ENCODE measurements at places on chromosomes 2 and 18.

- no peak for DNase-seq
These were observed 253.4 kb downstream of the CYP26B1 start for GRCh38 chr2:71894261-71894660.

- DNase-seq, result no peak
These were observed 399.7 kb upstream of the ID2 start for GRCh38 chr2:8281950-8282857.

GRCh38 chr18:54069729-54070128 is 154.7 kb downstream of the MBD2 start:
- no peak for DNase-seq

- no peak for DNase-seq
These were observed 296.2 kb upstream of the SALL3 start for GRCh38 chr18:78683191-78684010.

DNA sequence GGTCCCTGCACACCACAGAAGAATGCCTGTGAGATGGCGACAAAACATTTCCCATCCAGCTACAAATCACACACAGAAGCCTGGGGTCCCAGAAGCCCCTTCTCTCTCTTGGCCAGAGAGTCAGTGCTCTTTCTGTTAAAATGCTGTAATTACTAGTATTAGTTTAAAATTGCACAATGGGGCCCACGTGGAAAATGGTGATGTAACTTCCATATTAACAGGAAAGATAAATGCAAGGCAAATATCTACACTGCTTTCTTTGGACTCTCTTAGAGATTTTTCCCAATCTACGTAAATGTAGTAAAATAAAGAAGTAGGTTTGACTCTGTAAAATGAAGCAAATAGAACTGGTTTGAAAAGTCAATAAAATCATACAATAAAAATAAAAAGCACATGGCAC is 113.9 kb upstream of the TFCP2L1 start:
- no peak for DNase-seq

- no peak for DNase-seq
These were observed 268.4 kb downstream of the ATAD2B start for GRCh38 chr2:23658466-23658942.

- no peak for DNase-seq
These were observed 111.3 kb upstream of the NDUFV2 start for GRCh38 chr18:8991155-8991554.

GRCh38 chr2:172993931-172994717 is 81.5 kb upstream of the MAP3K20 start:
- no peak for DNase-seq

DNA sequence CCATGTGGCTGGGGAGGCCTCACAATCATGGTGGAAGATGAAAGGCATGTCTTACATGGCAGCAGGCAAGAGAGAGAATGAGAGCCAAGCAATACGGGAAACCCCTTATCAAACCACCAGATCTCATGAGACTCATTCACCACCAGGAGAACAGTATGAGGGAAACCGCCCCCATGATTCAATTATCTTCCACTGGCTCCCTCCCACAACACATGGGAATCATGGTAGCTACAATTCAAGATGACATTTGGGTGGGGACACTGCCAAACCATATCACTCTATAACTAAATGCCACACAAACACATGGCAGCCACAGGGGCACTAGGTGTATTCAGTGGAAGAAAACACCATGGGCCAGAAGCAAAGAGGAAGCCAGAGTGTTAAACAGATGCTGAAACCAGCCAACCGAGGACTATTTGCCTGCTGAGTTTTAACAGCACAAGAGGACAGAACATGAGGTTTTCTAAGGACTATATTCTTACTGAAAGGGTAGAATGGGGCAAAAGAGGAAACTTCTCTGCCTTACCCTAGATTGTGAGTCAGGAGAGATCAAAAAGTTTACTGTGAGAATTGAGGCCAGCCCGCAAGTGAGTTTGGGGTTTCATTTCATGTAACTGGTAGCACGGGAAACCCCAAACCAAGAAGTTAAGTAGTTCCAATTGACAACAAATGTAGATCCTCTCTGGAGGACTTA is 49.2 kb downstream of the SIGLEC15 start:
- no peak for DNase-seq

- no peak for DNase-seq
These were observed 1223.1 kb upstream of the ZEB2 start for GRCh38 chr2:145743011-145743410.

- DNase-seq, result no peak
These were observed 208.4 kb downstream of the RAD51AP2 start for GRCh38 chr2:17309741-17310339.

DNA sequence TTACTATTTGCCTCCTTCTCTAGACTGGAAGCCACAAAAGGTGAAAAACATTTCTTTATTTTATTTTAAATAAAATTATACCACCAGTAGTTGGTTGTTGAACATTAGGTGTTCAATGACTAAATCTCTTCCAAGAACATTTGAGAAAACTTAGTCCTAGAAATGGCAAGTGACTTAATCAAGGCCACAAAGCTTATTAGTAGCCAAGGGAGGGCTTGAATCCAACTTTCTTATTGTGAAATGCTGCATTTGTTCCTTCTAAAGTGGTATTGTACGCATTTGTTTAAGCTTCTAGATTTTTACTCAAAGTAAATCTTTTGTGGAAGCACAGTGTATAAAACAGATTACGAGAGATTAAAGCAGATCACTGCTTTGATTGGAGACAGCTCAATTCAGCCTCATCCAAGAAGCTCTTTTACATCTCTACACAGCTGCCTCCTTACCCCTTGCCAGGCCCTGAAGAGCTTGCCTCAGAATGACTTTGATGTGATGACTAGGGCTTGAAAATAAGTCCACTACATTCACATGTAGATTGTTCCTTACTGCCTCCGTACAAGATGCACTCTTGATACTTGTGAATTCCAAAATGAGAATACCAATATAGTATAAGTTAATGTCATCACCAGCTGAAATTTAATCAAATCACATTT is 244.8 kb downstream of the XIRP2 start:
- no peak for DNase-seq

DNA sequence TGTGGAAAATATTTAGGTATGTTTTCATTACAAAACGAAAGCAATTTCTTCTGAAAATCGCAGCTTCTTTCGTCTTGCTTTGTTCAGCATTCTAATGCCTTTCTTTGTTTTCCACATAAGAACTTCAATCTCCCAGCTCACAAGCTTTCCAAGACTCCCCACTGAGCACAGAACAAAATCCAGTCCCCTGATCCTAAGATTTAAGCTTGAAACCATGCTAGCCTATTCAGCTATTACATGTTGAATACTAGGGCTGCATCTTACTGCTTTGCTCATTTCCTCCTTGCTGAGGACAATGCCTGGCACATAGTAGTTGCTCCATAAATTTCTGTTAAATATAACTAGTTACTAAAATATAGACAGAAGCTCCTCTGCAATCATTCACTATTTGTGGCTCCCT is 160.6 kb downstream of the GALNT3 start:
- DNase-seq, result no peak

- no peak for DNase-seq
These were observed 123.7 kb downstream of the ALPK2 start for GRCh38 chr18:58505181-58505580.

DNA sequence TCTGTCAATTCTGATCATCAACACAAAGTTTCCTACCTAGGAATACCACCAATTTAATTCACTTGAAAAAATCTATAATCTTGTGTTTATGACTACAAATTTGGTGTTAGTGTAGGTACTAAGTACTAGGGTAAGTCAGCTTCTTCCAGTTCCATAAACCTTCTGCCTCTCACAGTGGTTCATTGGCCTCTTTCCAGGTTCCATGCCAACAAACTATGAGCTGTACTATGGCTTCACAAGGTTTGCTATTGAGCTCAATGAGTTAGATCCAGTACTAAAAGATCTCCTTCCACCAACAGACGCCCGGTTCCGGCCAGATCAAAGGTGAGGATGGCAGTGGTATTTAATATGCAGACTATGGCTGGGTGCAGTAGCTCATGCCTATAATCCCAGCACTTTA is 58.8 kb downstream of the PRKRA start:
- DNase-seq, result no peak

GRCh38 chr2:191315365-191315752 is 70.2 kb downstream of the MYO1B start:
- DNase-seq, result no peak

- no peak for DNase-seq
These were observed 12.4 kb downstream of the SFXN5 start for GRCh38 chr2:73059106-73059505.

- no peak for DNase-seq
These were observed 99.5 kb downstream of the TCF4 start for GRCh38 chr18:55488473-55488872.

- DNase-seq, result no peak
These were observed 194.1 kb downstream of the SMAD7 start for GRCh38 chr18:48756511-48757226.

DNA sequence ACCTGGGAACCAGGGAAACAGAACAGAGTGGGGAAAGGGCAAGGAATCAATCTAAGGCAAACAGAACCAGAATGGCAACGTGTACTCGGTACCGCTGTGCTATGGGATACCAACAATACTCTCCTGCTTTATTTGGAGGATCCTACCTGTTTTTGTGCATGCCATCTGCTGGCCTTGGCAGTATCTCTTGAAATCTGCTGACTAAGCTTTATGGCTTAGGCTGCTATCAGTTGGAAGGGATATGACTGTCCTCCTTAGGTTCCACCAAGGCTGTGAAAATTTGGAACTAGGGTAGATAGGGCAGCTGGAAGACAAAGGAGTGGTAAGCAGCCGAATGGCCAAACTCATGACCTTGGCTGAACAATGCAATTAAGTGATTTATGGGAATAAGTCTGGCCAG is 71.3 kb upstream of the LYPD6 start:
- no peak for DNase-seq

- no peak for DNase-seq
These were observed 16.4 kb downstream of the EMX1 start for GRCh38 chr2:72933646-72934151.

- no peak for DNase-seq
These were observed 93.0 kb upstream of the GLI2 start for GRCh38 chr2:120642646-120643045.

DNA sequence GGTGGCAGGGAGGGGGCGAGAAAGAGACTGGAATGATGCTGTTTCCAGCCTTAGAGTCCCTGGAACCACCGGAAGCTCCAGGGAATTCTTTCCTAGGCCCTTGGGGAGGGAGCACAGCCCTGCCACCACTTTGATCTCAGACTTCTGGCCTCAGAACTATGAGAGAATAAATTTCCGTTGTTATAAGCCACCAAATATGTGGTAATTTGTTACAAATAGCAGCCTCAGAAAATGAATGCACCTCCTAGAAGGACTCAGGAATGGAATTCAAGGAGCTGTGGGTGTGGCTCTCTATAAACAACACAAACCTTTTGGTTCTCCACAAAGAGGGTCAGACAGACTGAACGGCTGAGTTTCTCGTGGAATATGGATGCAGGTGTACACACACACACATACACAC is 144.5 kb downstream of the ACKR3 start:
- no peak for DNase-seq

DNA sequence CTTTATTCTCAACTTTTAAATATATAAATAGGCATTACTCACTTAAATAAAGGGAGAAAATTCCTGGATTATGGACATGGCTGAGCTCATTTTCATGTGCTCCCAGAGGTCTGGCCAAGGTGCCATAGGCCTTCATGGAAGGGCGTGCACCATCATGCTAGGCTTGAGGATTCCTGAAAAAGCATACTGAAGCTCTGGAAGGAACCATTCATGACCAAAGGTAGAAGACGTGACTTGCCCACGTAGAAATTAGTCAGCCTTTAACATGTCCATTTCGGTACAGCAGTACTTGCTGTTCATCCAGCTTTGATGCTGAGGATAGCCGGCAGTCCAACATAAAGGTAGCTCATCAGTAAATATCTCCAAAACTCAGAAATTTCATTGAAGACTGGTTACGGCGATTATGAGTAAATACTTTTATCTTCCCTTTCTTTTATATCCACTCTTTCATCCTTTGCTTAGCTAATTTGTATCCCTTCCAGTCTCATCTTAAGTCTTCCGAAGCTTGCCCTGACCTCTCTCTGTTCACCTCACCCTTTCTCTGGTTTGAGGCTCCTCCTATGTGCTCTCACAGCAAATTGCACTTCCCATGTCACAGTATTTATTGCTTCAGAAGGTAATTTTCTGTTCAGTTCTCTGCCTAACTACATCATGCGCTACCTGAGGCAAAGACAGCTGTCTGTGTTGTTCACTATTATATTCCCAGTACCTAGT is 32.3 kb upstream of the ASNSD1 start:
- DNase-seq, result no peak

GRCh38 chr2:37037771-37038170 is 46.4 kb downstream of the HEATR5B start:
- no peak for DNase-seq

GRCh38 chr2:175576875-175577274 is 395.4 kb upstream of the ATP5MC3 start:
- DNase-seq, result no peak

GRCh38 chr2:13480057-13480456 is 763.3 kb downstream of the TRIB2 start:
- no peak for DNase-seq

DNA sequence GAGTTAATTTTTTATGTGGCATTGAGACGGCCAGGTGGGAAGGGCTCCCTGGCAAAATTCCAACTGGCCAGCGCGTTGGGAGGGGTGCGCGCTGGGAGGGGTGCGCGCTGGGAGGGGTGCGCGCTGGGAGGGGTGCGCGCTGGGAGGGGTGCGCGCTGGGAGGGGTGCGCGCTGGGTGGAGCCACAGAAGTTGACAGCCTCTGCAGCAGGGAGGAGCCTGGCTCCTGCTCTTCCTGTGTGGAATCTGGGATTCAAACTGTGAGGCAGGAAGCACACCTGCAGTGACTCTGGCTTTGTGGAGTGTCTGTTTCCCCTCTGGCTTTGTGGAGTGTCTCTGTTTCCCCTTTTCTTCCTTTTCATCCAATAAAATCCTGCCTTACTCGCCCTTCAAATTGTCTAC is 147.9 kb upstream of the CBLN2 start:
- no peak for DNase-seq

- DNase-seq, result no peak
These were observed 218.0 kb upstream of the COPS8 start for GRCh38 chr2:236867441-236868260.

GRCh38 chr18:8069708-8070107 is 502.6 kb downstream of the PTPRM start:
- no peak for DNase-seq

- DNase-seq, result no peak
These were observed 879.8 kb downstream of the SOCS6 start for GRCh38 chr18:71168557-71169145.

GRCh38 chr2:171365232-171365631 is 68.6 kb downstream of the METTL8 start:
- no peak for DNase-seq

DNA sequence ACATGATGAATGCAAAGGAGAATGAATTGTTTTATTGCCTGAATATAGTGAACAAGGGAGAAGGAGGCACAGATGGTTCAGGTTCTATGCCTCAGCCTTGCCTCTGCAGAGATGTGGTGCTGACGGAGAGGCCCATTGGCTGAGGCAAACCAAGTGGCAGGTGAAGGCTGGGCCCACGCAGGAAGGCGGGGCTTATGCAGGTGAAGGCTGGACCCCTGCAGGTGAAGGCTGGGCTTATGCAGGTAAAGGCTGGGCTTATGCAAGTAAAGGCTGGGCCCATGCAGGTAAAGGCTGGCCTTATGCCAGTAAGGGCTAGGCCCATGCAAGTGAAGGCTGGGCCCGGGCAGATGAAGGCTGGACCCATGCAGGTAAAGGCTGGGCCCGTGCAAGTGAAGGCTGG is 414.7 kb downstream of the LRATD1 start:
- DNase-seq, result no peak

- DNase-seq, result no peak
These were observed 26.5 kb downstream of the GPR39 start for GRCh38 chr2:132443106-132443505.
